HT-29 (cell line): ENCODE measurements at places on chromosomes 4 and X. TPM values are rescaled to one million over a fixed set of nuclear protein-coding genes. Genes with fewer than 3 reads are reported as not detected.

The GNL3L gene
- 38.6 and 43.2 TPM in 2 replicates for total RNA-seq

The ADAM29 gene
- not detected in 2 replicates for total RNA-seq

The SRPX2 gene
- total RNA-seq = 0.28 and 0.78 TPM in 2 replicates

The NIPAL1 gene
- 10.3 and 16.5 TPM in 2 replicates for total RNA-seq

The STK26 gene
- 18.8 and 25.8 TPM in 2 replicates for total RNA-seq

The CXCR3 gene
- 0.73 and 0.89 TPM in 2 replicates for total RNA-seq

The CAPN6 gene
- total RNA-seq = not detected in 2 replicates

The SLIT2 gene
- not detected in 2 replicates for total RNA-seq

The L1CAM gene
- total RNA-seq = not detected in 2 replicates

The TKTL2 gene
- not detected in 2 replicates for total RNA-seq

The CDX4 gene
- total RNA-seq = not detected in 2 replicates

The PRRG1 gene
- 4.0 and 5.8 TPM in 2 replicates for total RNA-seq

The VSIG1 gene
- 0.26 TPM in 1 of 2 replicates, not detected in the other for total RNA-seq

The XK gene
- 4.0 and 4.9 TPM in 2 replicates for total RNA-seq

The CYLC1 gene
- total RNA-seq = not detected in 2 replicates

The HMX1 gene
- total RNA-seq = not detected in 2 replicates

The CDS1 gene
- total RNA-seq = 11.6 and 14.8 TPM in 2 replicates

The NR3C2 gene
- 1.4 and 2.5 TPM in 2 replicates for total RNA-seq

The SSX2B gene
- not detected in 2 replicates for total RNA-seq

The YIPF6 gene
- total RNA-seq = 20.9 and 27.7 TPM in 2 replicates

The HSFX4 gene
- 0.47 TPM in 1 of 2 replicates, not detected in the other for total RNA-seq

The SSX4 gene
- not detected in 2 replicates for total RNA-seq

The GATA1 gene
- total RNA-seq = not detected in 2 replicates

The SPANXN3 gene
- not detected in 2 replicates for total RNA-seq

The THAP6 gene
- total RNA-seq = 4.8 and 5.4 TPM in 2 replicates

The PPEF2 gene
- total RNA-seq = not detected in 2 replicates

The PLP2 gene
- 27.3 and 28.1 TPM in 2 replicates for total RNA-seq

The TRPC5OS gene
- not detected in 2 replicates for total RNA-seq

The P2RY8 gene
- total RNA-seq = not detected in 2 replicates

The MORF4L2 gene
- total RNA-seq = 185 and 224 TPM in 2 replicates

The LCORL gene
- total RNA-seq = 7.4 and 7.5 TPM in 2 replicates

The SPATA4 gene
- total RNA-seq = not detected in 2 replicates

The RENBP gene
- total RNA-seq = 0.08 and 0.91 TPM in 2 replicates

The DCLK2 gene
- total RNA-seq = not detected in 2 replicates

The KLB gene
- total RNA-seq = 0.23 and 0.26 TPM in 2 replicates

The SLC25A14 gene
- 9.0 and 9.3 TPM in 2 replicates for total RNA-seq

The NONO gene
- total RNA-seq = 400 and 406 TPM in 2 replicates
